ENCODE measurements at places on chromosomes 13 and 19. TPM values are rescaled to one million over a fixed set of nuclear protein-coding genes. Genes with fewer than 3 reads are reported as not detected.

Gene IGFL1
- 2.0 TPM for total RNA-seq

Gene ZNF208
- total RNA-seq: not detected

Gene LAIR2
- not detected for total RNA-seq

Gene FAM216B
- not detected for total RNA-seq

Gene PSG1
- total RNA-seq: 0.30 TPM

Gene RFPL4A
- 0.53 TPM for total RNA-seq

Gene STAP2
- total RNA-seq: not detected

Gene RASIP1
- 0.54 TPM for total RNA-seq
